Stimulated activated CD8-positive, alpha-beta memory T cell treated with anti-CD3 and anti-CD28 coated beads, Interleukin-4, amount 100 ng/mL, for 4 hours (primary cell): ENCODE measurements at places on chromosomes 5 and 9.

GRCh38 chr9:126608551-126608950 is 5.2 kb upstream of the LMX1B start:
- no peak for DNase-seq

DNA sequence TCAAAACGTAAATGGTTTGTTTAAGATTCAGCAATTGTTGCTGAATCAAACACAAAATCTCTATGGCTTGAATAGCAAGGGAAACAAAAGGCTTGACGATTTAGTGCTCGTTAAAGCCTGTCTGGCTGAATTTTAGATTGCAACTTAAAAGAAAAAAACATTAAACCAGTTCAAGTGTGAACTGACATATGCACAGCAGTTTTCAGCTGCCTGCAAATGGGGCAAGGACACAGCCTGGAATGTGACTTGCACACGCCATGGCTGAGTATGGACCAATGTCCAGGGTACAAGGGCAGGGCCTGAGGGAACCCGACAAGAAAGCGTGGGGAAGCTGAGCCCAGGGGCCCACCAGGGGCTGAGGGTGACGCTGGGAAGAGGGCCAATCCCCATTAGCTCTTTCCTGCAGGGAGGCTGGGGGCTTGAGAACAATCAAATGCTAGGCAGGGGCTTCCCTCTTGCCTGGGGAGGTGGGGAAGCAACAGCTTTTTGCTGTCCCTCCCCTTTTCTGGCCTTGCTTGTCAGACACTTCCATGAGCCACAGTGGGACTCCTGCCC is 89.6 kb upstream of the LRRTM2 start:
- no peak for DNase-seq

GRCh38 chr5:123450640-123451039 is 27.4 kb upstream of the CEP120 start:
- no peak for DNase-seq

DNA sequence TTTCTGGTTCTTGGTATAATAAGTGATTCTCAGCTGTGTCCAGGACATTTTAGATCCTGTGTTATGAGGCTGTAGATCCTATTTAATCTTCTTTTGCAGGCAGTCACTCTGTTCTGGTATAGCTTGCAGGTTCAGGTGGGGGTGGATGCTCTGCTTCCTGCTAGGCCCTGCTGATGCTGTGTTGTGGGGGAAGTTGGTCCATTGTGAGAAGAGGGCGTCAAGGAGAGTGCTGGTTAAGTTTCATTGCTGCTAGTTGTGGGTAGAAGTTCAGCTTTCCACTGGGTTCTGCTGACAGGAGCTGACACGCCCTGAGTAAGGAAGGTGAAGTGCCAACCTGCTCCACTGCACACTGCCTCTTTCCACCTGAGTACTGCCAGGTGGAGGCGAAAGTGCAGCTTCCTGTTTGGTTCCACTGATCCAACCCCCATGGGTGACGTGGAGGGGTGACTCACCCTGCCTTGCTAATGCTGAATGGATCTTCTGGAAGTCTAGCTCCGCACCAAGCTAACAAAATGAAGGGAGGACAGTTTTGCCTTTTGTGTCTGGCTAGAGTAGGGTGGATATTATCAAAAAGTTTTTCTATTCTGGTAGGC is 16.3 kb downstream of the NMRK1 start:
- DNase-seq: no peak

- DNase-seq: no peak
Measured at GRCh38 chr9:84694248-84694647, 24.7 kb downstream of the NTRK2 start.

- DNase-seq: no peak
Measured at GRCh38 chr5:53927668-53928247, 367.3 kb downstream of the NDUFS4 start.

- no peak for DNase-seq
Measured at GRCh38 chr9:93670208-93671019, 94.0 kb downstream of the PHF2 start.

GRCh38 chr9:504921-505740 is 290.5 kb downstream of the DOCK8 start:
- no peak for DNase-seq
